ENCODE measurements at places on chromosomes 2 and 18.
A peak's percentile ranks its signal among the peaks of the same experiment; 100 is the strongest.

- DNase-seq: no peak
These were observed 32.0 kb downstream of the ABCG5 start for GRCh38 chr2:43806719-43807031.

DNA sequence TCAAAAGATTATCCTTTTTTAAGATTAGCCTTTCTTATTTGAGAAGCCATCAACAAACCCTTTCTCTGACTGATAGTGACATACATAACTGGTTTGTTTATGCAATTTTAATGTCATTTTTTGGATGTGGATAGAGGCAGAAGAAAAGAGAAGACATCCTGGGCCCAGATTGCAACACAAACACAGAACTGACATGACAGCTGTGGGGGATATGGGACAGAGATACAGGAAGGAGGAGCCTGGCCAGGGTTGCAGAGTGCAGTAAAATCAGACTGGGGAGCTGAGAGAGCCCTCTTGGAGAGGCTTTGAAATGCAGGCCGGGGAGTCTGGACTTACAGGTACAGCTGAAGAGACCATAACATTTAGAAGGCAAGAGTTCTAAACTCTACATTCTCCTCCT is 65.1 kb downstream of the SIGLEC15 start:
- DNase-seq: no peak

- no peak for DNase-seq
These were observed 35.5 kb upstream of the PELI1 start for GRCh38 chr2:64179582-64180321.

DNA sequence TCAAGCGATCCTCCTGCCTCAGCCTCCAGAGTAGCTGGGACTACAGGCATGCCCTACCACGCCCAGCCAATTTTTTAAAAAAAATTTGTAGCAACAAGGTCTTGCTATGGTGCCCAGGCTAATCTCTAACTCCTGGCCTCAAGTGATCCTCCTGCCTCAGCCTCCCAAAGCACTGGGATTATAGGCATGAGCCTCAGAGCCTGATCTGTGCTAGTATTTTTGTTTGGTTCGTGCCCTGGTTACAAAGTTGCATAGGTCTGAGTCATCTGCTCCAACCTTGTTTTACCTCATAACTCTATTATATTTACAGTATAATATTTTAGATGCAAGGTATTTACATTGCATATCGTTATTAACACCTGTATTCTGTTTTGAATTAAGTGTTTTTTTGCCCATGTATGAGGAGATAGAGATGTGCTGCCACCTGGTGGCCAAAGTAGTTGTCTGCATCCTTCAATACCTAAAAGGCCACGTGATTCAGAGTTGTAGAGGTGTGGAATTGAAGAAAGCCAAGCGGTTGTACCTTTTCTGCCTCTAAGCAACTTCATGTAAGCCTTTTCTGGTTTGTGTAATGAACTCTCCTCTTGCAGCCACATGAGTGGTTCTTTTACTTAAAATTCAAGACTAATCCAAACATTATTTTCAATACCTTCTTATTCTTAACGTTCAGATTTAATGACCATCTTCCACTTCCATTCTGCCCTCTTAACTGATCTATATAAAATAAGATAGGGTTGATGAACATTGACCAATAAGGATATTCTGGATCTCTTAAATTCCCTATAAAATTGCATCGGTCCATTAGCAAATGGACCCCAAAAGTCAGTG is 19.9 kb upstream of the CABYR start:
- peak; percentile 52 for DNase-seq

DNA sequence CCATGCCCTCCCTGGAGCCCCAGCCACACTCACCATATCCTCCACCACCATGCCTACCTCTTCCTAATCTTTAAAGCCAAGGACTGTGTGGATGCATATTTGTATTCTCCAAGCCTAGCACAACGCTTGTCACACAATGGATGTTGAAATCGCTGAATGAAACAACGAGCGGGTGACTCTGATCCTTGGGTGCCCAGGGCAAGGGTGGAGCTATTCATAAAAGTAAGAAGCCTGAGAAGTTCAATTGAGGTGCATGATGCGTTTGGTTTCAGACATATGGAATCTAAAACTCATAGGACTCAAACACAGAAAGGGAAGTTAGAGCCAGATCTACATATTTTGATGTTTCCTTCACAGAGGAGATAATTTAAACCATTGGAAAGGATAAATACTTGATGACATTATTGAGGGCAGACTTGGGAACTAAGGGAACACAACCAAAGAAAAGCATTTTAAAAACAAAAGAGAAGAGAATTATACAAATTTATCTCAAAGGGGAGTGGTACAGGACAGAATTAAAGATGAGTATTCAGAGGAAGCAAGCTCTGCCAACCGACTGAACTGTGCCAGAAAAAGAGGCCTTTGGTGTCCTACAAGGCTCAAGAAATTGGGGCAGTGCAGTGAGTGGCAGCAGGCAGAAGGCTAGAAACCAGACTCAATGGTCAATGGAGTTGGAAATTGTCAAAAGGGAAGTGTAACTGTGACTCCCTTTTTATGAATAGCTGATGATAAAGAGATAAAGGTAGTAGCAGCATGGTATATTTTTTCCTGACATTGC is 200.6 kb upstream of the NCKAP5 start:
- no peak for DNase-seq

DNA sequence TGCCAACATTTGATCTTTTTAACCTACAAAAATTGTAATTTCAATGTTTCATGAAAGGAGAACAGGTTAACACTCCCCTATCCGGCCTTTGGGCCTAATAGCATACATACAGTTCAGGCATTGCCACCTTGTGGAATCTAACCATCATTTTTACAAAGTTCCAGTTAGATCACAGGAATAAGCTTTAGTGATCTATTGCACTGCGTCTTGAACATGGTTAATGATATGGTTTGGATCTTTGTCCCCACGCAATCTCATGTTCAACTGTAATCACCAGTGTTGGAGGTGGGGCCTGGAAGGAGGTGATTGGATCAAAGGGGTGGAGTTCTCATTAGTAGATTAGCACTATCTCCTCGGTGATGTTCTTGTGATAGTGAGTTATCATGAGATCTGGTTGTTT is 58.2 kb upstream of the NEUROD1 start:
- no peak for DNase-seq

GRCh38 chr2:35708411-35708923 is 647.1 kb upstream of the CRIM1 start:
- DNase-seq: no peak

DNA sequence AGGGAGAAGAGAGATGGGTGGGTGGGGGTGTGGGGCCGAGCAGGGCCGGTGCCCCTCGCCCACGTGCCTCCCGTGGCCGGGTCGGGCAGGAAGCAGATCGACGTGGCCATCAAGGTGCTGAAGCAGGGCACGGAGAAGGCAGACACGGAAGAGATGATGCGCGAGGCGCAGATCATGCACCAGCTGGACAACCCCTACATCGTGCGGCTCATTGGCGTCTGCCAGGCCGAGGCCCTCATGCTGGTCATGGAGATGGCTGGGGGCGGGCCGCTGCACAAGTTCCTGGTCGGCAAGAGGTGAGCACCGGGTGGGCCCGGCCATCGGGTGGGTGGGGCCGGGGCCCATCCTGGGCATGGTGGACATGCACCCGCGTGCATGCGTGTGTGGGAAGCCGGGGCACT is 21.8 kb downstream of the ZAP70 start:
- DNase-seq: no peak

Measured in RCC 7860 (cell line).